Tibial nerve (tissue), 4 donors: ENCODE measurements at places on chromosomes 5 and 9. TPM values are rescaled to one million over a fixed set of nuclear protein-coding genes. Genes with fewer than 3 reads are reported as not detected.

Gene ABO
- 25.5 TPM for total RNA-seq

Gene CARD6
- total RNA-seq = 7.6 TPM

Gene MIGA2
- total RNA-seq = 56.7 TPM

Gene CD274
- total RNA-seq = 4.2 TPM

Gene SHISAL2B
- not detected for total RNA-seq

Gene MCTP1
- 117 TPM for total RNA-seq

Gene AQP7
- 35.4 TPM for total RNA-seq

Gene SPINK4
- not detected for total RNA-seq

Gene TMEM171
- total RNA-seq = 0.90 TPM

Gene CTNND2
- total RNA-seq = 2.5 TPM

Gene NMUR2
- total RNA-seq = not detected

Gene PCDHGA3
- 6.5 TPM for total RNA-seq

Gene MELK
- total RNA-seq = not detected

Gene IL33
- total RNA-seq = 10.3 TPM

Gene DNLZ
- total RNA-seq = 79.5 TPM

Gene DBH
- 1.2 TPM for total RNA-seq

Gene PRR7
- 11.2 TPM for total RNA-seq

Gene MSMP
- not detected for total RNA-seq

Gene TEX48
- total RNA-seq = not detected

Gene SPIN1
- 44.7 TPM for total RNA-seq

Gene PRSS3
- not detected for total RNA-seq

Gene NIPAL4
- total RNA-seq = not detected

Gene FOXD4L5
- total RNA-seq = not detected

Gene TMEFF1
- 1.6 TPM for total RNA-seq

Gene RNF208
- 2.0 TPM for total RNA-seq

Gene HNRNPH1
- total RNA-seq = 473 TPM

Gene NDUFB6
- 36.9 TPM for total RNA-seq

Gene MAN2A1
- 66.0 TPM for total RNA-seq

Gene CKMT2
- total RNA-seq = 2.0 TPM

Gene PSD2
- under 0.01 TPM for total RNA-seq

Gene LMNB1
- 18.9 TPM for total RNA-seq

Gene OTP
- not detected for total RNA-seq

Gene C5orf24
- total RNA-seq = 44.7 TPM

Gene NNT
- total RNA-seq = 47.1 TPM

Gene ANKRD55
- not detected for total RNA-seq

Gene C5orf47
- total RNA-seq = not detected

Gene PCDHA9
- total RNA-seq = 0.44 TPM

Gene CENPH
- total RNA-seq = 1.3 TPM

Gene NUTM2F
- not detected for total RNA-seq

Gene IDNK
- total RNA-seq = 3.1 TPM

Gene PCDHA1
- total RNA-seq = not detected

Gene RAD1
- 14.5 TPM for total RNA-seq

Gene SPACA9
- 5.9 TPM for total RNA-seq

Gene ZMAT2
- total RNA-seq = 43.1 TPM

Gene FIBCD1
- total RNA-seq = not detected

Gene COL23A1
- 20.4 TPM for total RNA-seq
